ENCODE measurements at places on chromosomes 3 and 15. TPM values are rescaled to one million over a fixed set of nuclear protein-coding genes. Genes with fewer than 3 reads are reported as not detected.

The GOLGA8Q gene
- total RNA-seq, result 1.0 TPM

The ARPIN gene
- total RNA-seq, result not detected

The PPIB gene
- 302 TPM for total RNA-seq

The PPP2R3A gene
- 0.53 TPM for total RNA-seq

The KY gene
- total RNA-seq, result not detected

The FES gene
- 68.3 TPM for total RNA-seq

GRCh38 chr3:122679085-122679881 is 1.4 kb upstream of the PARP14 start:
- peak; percentile 82 for DNase-seq
- H3K36me3 ChIP-seq, result peaks cover 8% of the 10 kb centered on the region
- H3K4me3 ChIP-seq, result peak overlapping the region; percentile 89
- peaks cover 49% of the 10 kb centered on the region for H3K4me1 ChIP-seq

- H3K27ac ChIP-seq, result no peak overlapping the region
- peaks cover 21% of the 10 kb centered on the region for H3K27me3 ChIP-seq
- H3K36me3 ChIP-seq, result peaks cover 2% of the 10 kb centered on the region
- DNase-seq, result no peak
- H3K4me1 ChIP-seq, result peaks cover 33% of the 10 kb centered on the region
- H3K4me3 ChIP-seq, result no peak overlapping the region
These were observed 40.9 kb downstream of the HRH1 start for GRCh38 chr3:11195201-11195600.

DNA sequence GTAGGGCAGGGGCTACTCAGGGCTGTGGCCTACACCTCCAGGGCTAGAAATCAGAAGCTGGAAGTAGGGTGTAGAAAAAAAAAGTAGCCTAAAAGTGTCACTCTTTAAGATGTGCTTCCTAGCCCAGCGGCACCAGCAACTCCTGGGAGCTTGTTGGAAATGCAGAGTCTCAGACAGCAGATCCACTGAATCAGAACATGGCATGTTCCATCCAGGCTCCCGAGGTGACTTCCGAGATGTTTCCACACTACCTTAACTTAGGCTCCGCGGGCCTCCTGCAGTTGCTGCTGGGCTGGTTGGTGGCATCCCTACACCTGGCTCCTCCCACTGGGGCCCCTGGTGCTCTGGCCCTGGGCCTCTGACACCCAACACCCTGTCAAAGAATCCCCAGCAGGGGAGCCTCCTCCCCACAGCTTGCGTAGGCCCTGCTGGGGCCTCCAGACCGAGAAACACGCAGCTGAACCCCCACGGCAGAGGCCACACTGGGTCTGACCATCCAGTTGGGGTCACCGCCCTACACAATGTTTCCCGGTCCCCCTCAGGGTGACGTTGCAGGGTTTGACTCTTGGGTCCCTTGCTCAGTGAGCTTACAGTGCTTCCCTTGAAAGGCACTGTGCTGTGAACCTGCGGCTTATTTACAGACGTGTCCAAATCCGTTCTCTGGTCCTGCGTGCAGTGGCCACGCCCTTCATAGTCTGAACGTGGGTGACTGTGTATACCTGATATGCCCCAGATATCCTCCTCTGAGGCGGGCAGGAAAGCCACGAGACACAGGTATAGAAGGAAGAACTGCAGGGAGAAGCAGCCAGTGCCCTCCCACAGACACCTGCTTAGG is 46.5 kb downstream of the FAM174B start:
- no peak overlapping the region for H3K27ac ChIP-seq
- H3K36me3 ChIP-seq, result peaks cover 3% of the 10 kb centered on the region
- no peak overlapping the region for H3K4me3 ChIP-seq

DNA sequence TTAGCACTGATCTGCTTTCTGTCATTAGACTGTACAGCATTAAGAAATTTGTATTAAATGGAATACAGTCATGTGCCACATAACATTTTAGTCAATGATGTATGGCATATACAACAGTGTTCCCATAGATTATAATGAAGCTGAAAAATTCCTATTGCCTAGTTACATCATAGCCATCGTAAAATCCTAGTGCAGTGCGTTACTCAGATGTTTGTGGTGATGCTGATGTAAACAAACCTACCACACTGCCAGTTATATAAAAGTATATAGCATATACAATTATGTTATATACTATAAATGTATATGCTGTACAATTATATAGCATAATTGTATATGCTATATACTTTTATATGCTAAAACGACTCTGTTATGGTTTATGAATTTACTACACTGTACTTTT is 41.7 kb downstream of the APH1B start:
- H3K27ac ChIP-seq, result peak overlapping the region; percentile 60
- peaks cover 10% of the 10 kb centered on the region for H3K4me1 ChIP-seq
- no peak overlapping the region for H3K4me3 ChIP-seq
- no peak for DNase-seq

DNA sequence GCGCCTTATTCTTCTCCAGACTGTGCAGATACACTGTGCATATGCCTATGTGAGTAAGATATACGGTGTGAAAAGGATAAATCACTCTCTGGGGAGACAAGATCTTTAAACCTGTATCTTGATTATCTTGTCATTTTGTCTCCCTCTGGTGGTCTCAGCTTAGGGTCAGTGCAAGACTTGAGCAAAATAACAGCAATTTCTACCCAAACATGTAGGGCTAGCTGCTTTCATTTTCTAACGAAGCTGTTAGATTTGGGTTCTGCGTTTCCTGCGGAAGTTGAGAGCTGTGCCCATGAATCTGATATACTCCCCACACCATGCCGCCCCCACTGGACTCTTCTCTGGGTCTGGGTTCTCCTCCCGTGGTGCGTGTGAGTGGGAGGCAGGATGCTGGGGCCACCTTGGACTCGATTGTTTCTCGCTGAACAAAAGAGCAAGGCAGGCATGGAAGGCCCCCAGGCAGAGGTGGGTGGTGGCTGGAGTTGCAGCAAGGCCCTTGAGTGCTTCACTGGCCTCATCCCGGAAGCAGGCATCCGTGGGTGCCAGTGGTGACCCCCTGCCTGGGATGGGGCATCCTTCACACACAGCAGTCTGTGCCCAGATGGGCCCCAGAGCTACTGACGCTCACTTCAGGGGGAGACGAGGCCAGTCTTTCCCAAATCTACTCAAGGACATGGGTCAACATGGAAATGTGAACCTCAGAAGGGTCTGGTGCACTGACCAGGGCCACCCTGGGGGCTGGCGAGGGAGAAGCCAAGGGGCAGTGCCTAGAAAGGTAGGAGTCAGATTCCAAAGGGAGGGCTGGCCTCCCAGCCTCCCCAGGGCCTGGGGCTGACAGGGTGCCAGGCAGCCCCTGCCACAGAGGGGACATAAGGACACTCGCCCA is 179.6 kb downstream of the NSMCE3 start:
- no peaks in the 10 kb centered on the region for H3K36me3 ChIP-seq
- H3K27ac ChIP-seq, result peak overlapping the region; percentile 35
- peaks cover 14% of the 10 kb centered on the region for H3K4me1 ChIP-seq
- H3K4me3 ChIP-seq, result peak overlapping the region; percentile 76
- H3K27me3 ChIP-seq, result no peaks in the 10 kb centered on the region
- DNase-seq, result peak; percentile 23

DNA sequence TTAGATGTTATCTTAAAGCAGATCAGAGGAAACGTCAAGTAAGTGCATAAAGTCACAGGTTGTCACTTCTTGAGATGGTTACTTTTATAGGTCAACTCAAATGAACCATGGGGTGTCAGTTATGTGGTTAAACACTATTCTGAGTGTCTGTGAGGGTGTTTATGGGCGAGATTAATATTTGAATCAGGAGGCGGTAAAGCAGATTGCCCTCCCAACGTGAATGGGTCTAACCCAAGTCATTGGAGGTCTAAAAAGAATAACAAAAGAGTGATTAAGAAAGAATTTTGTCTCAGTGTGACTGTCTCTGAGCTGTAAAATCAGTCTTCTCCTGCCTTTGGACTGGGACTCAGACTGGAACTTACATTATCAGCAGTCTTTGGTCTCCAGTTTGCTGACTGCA is 977.5 kb downstream of the NAALADL2 start:
- DNase-seq, result no peak
- H3K36me3 ChIP-seq, result no peaks in the 10 kb centered on the region
- H3K4me3 ChIP-seq, result no peak overlapping the region
- no peak overlapping the region for H3K27ac ChIP-seq
- H3K4me1 ChIP-seq, result no peaks in the 10 kb centered on the region

- H3K27me3 ChIP-seq, result peaks cover 56% of the 10 kb centered on the region
- H3K4me1 ChIP-seq, result no peaks in the 10 kb centered on the region
- DNase-seq, result no peak
- no peaks in the 10 kb centered on the region for H3K36me3 ChIP-seq
These were observed 8.6 kb upstream of the TNFAIP8L3 start for GRCh38 chr15:51103330-51103729.

- H3K27ac ChIP-seq, result no peak overlapping the region
- no peak for DNase-seq
- H3K27me3 ChIP-seq, result peaks cover 16% of the 10 kb centered on the region
- peaks cover 4% of the 10 kb centered on the region for H3K4me1 ChIP-seq
- no peak overlapping the region for H3K4me3 ChIP-seq
These were observed 217.7 kb downstream of the ARPP21 start for GRCh38 chr3:35857004-35857403.

GRCh38 chr3:139226731-139227130 is 117.1 kb upstream of the MRPS22 start:
- no peak for DNase-seq
- no peak overlapping the region for H3K27ac ChIP-seq
- no peak overlapping the region for H3K4me3 ChIP-seq
- no peaks in the 10 kb centered on the region for H3K36me3 ChIP-seq

DNA sequence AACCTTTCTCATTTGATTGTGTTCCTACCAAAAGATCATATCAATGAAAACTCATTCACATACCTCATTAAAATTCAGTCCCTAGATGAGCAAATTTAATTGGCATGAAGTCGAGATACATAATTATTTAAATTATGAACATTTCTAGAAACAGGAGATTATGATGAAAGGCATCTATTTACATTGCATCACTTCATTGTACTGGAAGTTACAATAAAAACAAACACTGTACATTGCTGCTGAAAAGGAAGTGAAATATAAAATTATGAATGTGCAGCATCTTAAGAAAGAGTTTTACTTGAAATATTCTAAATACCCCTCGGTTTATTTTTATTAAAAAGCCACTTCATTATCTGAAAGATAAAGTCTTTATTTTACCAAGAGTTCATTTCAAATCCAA is 163.4 kb upstream of the ZNF385D start:
- no peak overlapping the region for H3K4me3 ChIP-seq
- H3K27me3 ChIP-seq, result no peaks in the 10 kb centered on the region
- no peaks in the 10 kb centered on the region for H3K4me1 ChIP-seq
- no peak for DNase-seq

DNA sequence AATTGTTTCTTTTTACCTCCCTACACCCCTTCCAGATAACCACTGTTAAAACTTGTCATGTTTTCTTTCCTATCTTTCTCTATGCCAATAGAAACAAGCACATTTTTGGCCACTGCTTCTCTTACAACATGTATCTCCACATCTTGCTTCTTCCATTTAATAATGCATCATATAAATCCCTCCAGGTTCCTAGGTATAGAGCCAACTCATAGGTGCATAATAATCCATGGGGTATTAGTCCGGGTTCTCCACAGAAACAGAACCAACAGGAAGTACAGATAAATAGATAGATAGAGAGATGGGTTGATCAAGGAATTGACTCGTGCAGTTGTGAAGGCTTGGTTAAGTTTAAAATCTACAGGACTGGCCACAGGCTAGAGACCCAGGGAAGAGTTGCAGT is 41.5 kb upstream of the PSMD6 start:
- H3K36me3 ChIP-seq, result no peaks in the 10 kb centered on the region
- no peaks in the 10 kb centered on the region for H3K4me1 ChIP-seq
- no peak overlapping the region for H3K27ac ChIP-seq
- H3K4me3 ChIP-seq, result no peak overlapping the region
- DNase-seq, result no peak

DNA sequence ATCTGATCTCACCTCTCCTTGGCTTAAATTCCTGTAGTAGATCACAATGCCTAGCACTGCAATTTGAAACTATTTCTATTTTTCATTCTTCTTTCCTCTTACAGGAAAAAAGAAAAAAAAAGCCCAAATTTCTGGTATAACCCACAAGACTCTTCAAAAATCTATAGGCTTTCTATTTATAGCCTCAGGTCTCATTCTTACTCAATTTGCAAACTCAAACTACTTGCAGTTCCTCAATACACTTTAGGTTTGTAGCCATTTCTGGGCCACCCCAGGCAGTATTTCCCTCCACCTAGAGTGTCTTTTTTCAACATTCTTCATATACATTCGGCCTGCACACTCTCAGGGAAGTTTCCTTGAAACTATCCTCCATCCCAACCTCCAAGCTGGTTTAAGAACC is 169.0 kb downstream of the TBC1D5 start:
- DNase-seq, result no peak
- H3K36me3 ChIP-seq, result no peaks in the 10 kb centered on the region
- no peak overlapping the region for H3K4me3 ChIP-seq
- no peak overlapping the region for H3K27ac ChIP-seq
- H3K27me3 ChIP-seq, result no peaks in the 10 kb centered on the region
- no peaks in the 10 kb centered on the region for H3K4me1 ChIP-seq

DNA sequence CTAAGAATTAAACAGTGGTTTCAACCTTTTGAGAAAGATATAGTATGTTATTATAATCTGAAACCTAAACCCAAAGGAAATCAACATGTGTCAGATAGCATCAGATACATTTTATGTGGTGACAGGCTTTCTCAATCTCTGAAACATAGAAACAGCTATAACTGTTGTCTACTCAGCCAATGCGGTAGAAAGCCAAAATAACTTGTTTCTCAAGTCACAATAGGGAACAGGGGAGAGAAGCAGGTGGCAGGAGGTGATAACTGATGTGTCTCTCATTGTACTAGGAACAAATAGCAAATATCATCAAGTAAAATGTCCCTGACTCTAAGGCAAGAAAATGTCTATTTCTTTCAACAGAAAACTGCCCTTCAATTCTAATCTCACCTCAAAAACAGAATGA is 38.6 kb downstream of the DENND6A start:
- H3K36me3 ChIP-seq, result peaks cover 7% of the 10 kb centered on the region
- no peak overlapping the region for H3K27ac ChIP-seq
- DNase-seq, result no peak
- H3K4me3 ChIP-seq, result no peak overlapping the region

GRCh38 chr3:72810659-72811434 is 37.4 kb downstream of the SHQ1 start:
- H3K27ac ChIP-seq, result no peak overlapping the region
- no peak for DNase-seq
- peaks cover 9% of the 10 kb centered on the region for H3K4me1 ChIP-seq
